ENCODE measurements at places on chromosomes 16 and 17.

DNA sequence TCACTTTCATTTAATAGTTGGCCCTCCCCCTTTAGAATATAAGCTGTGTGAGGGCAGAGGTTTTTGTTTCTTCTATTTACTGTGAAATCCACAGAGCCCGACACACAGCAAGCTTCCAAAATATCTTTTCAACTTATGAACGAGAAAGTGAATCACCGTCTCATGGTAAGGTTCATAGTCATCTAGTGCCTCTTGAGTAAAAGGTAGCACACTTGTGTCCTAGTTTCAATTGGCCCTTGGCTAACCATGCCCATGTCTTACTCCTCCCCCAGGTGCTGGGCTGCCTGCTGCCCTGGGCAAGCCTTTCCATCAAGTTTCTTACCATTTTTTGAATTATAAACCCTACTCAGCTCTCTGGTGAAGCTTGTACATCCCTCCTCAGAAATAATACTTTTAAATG lies 12.4 kb upstream of the GP2 start:
- DNase-seq: no peak

GRCh38 chr16:89923640-89924296 lies 626 bp downstream of the TUBB3 start:
- no peak for DNase-seq

- no peak for DNase-seq
These were observed 13.3 kb downstream of the ACACA start for GRCh38 chr17:37393352-37393751.

- DNase-seq: no peak
These were observed 33.4 kb upstream of the ARL4D start for GRCh38 chr17:43365356-43365755.

GRCh38 chr17:59165933-59166342 lies 10.4 kb downstream of the PRR11 start:
- peak; percentile 54 for DNase-seq

DNA sequence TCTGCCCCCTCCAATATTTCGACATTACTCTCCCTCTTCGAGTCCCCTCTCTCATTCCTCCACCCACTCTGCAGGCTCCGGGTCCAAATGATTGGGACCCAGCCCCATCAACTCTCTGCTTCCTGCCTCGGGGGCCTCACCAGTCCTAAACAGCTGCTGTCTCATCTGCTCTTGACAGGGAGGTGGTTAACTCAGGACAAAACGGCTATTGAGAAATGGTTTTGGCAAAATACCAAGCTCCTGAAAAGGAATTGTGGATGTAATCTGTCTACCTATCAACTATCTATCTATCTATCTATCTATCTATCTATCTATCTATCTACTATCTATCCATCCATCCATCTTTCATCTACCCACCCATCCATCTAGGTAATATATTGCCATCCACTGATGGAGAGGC lies 2.2 kb downstream of the CD300H start:
- no peak for DNase-seq

GRCh38 chr17:64024215-64024654 lies 3.8 kb upstream of the ICAM2 start:
- DNase-seq: no peak

GRCh38 chr16:66843191-66843590 lies 1.0 kb upstream of the CA7 start:
- DNase-seq: no peak

- DNase-seq: peak; percentile 37
These were observed 5.2 kb upstream of the FOXJ1 start for GRCh38 chr17:76146053-76146851.

DNA sequence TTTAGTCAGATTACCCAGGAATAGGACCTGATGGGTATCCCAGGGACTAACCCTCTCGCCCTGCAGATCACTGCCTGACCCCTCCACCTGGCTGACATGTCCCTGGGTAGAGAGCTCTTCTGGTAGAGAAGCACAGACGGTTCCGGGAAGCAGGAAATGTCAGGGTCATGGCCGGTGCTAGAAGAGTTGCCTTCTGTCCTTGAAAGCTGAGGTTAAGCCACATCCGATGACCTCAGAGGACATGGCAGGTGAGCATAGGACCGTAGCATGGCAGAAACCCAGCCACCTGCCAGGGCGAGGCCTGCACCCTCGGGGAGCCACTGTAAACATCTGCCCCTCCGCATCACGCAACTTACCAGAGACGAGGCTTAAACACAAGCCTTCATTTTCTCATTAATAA lies 483.7 kb downstream of the SOX9 start:
- no peak for DNase-seq

All from activated CD4-positive, alpha-beta T cell treated with anti-CD3 and anti-CD28 coated beads for 36 hours (primary cell).